ENCODE measurements at places on chromosomes 5 and 9. TPM values are rescaled to one million over a fixed set of nuclear protein-coding genes. Genes with fewer than 3 reads are reported as not detected.

Gene SPATA31D4
- total RNA-seq: not detected

GRCh38 chr9:111056538-111056937 is 18.3 kb upstream of the LPAR1 start:
- no peak for DNase-seq

DNA sequence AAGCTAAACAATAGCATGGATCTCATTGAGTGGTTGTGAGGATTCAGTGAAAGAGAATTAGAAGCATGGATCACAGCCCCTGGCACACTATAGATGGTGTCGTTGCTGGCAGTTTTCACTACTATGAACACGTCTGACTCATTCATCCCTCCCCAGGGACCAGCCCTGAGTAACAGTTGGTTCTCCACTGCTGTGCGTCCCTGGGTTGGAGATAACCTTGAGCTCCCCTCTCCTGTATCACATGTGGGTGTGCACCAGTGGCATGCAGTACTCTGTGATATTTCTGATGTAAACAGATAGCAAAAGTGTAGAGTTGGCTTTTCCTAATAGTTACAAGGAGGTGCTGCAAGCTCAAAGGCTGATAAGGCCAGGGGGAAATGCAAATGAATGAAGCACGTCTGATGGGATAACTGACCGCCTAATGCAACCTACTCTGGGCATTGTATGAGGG is 8.8 kb upstream of the LCP2 start:
- no peak for DNase-seq

DNA sequence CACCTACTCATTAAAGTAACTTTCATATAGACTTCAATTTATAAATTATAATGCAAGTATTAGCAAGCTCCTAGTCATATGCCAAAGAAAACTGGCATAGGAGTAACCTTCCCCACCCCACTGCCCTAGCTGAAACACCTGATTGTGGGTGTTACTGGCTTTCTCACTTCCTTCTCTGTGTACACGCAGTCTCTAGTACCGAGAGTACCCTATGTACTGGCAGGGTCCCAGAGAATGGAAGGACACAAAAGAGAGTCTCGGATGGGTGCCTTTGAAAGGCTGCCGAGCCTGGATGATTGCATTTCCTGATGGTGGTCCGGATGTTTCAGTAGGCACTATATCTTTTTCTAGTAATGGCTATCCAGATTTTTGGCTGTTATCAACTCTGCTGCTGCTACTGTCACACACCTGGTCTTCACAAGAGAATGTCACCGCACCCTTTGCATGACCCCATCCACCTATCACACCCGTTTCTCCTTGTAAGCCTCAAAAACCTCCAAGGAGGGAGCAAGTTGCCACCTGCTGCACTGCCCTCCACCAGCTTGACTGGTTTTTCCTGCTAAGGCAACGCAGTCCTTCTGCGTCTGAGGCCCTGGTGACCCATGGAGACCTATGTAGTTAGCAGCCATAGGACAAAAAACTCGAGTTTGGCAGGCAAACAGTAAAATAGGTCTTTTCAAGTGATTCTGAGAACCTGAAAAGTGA is 53.8 kb upstream of the CLINT1 start:
- DNase-seq: no peak

- DNase-seq: no peak
Measured at GRCh38 chr9:99718631-99719030, 103.1 kb upstream of the NR4A3 start.

- DNase-seq: no peak
Measured at GRCh38 chr5:143311955-143312354, 91.5 kb downstream of the NR3C1 start.

DNA sequence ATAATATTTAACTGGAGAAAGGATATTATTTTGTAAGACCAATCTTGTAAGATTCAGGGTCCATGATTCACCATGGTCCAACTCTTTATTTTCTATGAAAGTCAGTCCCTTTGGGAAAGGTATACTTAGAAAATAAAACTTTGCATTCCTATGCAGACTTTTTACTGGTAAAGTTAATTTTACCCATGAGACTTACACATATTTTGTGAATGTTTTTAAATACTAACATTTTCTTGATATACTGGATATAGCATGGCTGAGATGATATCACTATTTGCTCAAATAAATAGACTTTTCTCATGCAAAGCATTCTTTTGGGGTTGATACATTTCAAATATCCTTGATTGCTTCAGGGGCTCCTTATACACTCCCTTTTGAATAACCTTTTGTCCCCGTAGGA is 512.1 kb downstream of the MAN2A1 start:
- no peak for DNase-seq

All from left lung (tissue), 14 donors.